Stimulated activated CD4-positive, alpha-beta T cell treated with anti-CD3 and anti-CD28 coated beads, TNF-alpha, amount 100 ng/mL, for 4 hours (primary cell): ENCODE measurements at places on chromosomes 13 and 19.

DNA sequence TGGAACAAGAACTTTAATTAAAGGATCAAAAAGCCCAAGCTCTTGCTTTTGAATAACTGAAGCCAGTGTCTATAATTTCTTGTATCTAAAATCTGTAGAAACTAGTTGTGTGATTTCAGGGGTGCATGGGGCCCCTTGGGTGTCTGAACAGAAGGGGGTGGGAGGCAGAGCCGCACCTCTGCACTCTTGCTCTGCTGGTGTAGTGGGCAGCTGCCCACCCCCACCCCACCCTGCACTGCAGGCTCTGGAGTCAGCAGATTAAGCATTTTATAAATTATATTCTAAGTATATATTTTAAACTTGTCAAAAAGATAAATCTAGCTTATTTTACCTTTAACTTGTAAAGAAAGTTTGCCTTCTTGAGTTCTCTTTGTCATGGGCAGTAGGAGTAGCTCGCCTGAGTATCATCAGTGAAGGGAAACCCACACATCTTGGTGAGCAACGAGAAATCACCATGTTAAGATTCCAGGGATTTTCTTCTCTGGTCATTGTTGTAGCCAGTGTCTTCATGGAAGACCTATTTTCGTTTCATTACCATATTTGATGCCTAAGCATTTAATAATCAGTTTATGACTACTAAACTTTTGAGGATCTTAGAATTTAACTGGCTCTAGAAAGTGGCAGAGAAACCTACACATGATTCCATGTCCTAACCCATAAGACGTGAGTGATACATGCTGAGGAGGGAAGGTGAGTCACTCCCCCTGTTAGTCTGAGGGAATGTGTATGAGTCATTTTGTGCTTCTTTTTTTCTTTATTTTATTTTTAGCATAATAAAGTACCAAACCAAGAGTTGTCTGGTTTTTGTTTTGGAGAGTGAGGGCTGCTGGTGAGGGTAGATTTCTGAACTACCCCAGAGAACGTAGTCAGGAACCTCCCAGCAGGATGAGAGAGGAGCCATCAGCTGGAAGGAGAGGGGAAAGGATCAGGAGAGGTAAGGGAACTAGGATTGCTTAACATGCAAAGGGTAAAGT lies 7.7 kb downstream of the UBE2L5 start:
- DNase-seq = no peak

GRCh38 chr13:42284068-42284467 lies 12.1 kb downstream of the AKAP11 start:
- DNase-seq = no peak

GRCh38 chr13:94259984-94260383 lies 219.5 kb downstream of the DCT start:
- DNase-seq = no peak

DNA sequence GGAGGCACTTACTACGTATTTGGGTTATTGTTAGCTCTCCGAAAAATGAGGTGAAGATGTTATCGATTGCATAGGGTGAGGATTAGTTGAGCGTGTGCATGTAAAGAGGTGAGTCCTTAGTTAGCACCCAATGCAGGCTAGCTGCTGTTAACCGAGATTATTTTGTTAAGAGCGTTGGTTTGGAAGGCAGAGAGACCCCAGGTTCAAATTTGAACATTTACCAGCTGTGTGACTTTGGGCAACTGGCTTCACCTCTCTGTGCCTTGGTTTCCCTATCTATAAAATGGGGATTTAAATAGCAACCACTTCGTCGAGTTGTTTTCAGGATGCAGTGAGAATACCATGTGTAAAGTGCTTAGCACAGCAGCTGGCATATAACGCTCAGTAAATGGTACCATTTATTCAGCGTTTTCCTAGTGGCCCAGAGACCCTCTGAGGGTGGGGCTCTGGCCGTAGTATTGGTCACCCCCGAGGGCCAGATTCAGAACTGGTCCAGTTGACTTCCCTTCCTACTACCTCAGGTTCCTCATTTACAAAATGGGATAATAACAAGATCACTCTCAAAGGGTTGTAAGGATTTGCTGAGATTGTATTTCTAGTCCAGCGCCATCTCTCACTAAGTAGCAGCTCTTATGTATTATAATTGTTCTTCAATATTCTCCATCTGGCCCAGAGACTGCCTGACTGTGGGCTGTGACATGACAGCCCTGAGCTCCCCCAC lies 887 bp downstream of the SIPA1L3 start:
- no peak for DNase-seq

GRCh38 chr19:45280471-45280961 lies 29.4 kb downstream of the MARK4 start:
- DNase-seq = no peak

DNA sequence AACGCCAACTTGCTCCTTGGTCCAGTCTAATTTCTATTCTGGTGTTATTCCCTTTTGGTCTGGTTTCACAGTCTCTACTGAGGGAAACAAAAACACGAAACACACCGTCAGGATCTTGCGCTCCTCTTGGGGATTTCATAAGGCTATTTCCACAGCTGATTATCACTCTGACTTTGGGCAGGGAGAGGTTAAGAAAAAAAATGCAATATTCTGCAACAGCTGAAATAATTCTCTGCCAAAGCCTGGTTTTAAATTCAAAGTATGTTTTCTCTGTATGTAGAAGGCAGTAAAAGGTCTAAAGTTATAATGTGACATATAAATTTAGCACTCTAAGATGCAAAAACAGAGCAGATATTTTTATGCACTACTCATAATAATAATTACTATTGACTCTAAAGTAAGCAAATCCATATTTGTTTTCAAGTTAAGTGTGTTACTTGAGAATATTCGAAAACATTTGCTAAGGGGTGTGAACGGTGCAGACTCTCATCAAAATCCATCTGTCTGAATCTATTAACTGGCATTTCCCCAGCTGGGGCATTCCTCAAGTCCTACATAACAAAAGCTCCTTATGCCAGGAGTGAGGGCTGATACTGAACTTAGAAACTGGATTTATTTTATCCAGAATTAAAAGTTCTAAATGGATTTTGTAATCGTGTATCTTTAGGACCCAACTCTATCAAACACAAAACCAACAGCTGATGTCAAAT lies 38.4 kb upstream of the STARD13 start:
- DNase-seq = no peak

- no peak for DNase-seq
Observed at GRCh38 chr13:30785191-30785850, 50.0 kb downstream of the ALOX5AP start.

GRCh38 chr13:98570929-98571372 lies 6.0 kb downstream of the STK24 start:
- no peak for DNase-seq
